CD8-positive, alpha-beta T cell (primary cell): ENCODE measurements at places on chromosomes 3 and 15.
A peak's percentile ranks its signal among the peaks of the same experiment; 100 is the strongest.

DNA sequence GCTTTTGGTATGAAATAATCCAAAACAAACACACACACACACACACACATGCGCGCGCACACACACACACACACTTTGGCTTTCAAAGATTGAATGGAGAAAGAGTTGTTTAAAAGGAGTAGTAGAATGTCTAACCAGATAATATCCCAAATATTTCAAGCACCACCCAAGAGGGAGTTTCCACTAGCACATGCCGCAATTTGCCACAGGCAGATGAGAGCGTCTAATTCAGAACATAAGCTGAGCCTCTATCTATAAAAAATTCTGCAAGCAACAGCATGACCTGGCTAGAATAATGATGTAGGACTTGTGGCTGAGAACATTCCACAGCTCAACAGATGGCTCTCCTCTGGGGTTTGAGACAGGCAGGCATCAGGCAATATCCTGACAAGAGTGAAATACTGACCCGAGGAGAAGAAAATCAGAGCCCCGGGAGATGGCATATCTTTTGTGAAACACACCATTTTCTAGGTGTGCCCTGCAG lies 302.5 kb upstream of the GADL1 start:
- DNase-seq: no peak

DNA sequence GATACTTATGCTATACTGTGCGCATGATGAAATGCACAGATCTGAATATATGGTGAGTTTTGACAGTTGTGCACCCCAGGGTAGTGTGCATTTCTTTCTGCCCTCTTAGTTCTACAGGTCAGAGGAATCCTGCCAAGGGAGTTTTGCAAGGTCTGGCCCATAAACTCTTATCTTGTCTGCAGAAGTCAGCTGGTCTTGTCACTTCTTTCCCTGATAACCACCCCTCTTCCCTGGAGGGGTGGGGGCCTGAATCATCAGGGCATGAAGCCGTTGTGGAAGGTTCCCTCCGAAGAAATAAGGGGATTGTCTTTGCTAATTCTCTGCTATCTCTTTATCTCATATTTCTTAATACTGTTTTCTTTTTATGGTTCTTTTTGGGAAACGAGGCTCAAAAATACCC lies 30.4 kb downstream of the TRIM71 start:
- no peak for DNase-seq

- DNase-seq: no peak
Observed at GRCh38 chr15:70569091-70569713, 194.2 kb downstream of the UACA start.

GRCh38 chr3:143413372-143413771 lies 293.8 kb downstream of the CHST2 start:
- DNase-seq: no peak

DNA sequence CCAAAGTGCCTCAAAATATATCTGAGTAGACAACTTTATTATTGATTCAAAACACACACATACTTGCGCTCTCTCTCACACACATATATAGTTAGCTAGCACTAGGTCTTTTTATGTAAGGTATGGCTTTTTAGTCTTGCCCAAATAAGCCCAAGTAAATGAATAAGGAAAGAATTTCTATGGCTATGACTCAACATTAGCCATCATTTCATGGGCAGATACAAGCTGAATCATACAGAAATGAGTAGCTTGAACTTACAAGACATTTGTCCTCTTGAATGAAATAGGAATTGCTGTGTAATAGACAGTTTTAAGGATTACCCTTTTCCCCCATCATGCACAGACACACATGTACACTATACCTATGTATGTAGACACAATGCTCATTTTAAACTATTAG lies 4.9 kb downstream of the CADPS start:
- DNase-seq: no peak

DNA sequence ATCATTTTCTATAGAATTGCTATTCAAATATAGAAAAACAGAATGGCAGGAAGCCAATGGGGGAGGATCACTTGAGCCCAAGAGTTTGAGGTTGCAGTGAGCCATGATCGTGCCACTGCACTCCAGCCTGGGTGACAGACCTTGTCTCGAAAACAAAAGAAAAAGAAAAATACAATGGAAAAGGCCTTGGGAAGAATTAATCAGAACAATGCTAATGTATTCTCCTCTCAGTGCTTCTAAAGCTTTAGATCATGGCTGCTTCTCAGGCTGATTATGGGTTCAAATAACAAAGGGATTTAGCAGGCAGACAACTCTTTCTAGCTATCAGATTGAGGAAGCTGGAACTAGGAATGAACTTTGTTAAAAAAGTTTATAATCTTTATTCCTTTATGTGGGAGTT lies 115.8 kb downstream of the PDCD6IP start:
- DNase-seq: no peak

DNA sequence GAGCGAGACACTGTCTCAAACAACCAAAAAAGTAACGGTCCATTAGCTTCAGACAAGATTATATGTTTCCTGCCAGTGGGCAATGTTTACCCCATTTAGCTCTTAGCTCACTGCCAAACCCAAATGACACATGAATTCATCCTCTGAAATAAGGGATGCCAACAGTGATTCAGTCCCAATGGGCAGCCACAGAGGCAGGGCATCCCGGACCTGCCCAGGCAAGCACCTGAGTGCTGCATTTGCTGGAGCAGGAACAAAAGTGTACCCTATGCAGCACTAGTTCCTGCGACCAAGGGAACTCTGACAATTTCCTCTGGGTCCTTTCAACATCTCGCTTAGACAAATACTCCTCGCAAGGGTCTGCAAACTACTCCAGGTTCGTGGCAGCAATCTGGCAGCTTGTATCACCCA lies 8.0 kb downstream of the IP6K2 start:
- no peak for DNase-seq

DNA sequence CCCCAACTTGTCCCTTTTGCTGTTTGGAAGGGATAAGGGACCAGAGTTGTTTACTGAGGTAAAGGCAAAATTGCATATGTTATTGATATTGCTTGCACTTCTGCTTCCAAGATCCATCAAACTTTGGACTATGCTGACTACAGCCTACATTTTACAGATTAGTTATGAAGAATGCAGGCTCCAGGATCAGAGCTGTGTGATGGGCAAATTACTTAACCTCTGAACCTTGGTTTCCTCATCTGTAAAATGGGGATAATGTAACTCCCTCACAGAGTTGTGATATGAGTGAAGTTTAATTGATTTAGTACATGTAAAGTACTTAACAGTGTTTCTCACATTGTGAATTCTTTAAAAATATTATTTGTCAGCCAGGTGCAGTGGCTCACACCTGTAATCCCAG lies 15.9 kb downstream of the FAIM start:
- DNase-seq: no peak

DNA sequence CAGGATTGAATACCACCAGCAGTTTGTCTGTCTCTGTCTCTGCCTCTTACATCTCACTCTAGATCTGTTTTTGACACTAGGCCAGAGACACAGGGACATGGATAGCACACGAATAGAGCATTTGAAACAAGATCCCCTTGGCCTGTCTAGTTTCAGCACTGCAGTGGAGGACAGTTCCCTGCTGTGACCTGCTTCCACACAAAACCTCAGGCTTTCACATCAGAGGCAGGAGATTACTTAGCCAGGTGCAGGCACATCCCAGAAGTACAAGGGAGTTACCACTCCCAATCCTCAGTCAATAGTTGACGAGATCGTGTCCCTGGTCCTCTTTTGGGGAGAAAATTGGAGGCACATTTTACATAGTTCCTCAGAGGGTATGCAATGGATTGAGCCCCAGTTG lies 34.0 kb upstream of the CCK start:
- peak; percentile 25 for DNase-seq

- DNase-seq: no peak
Observed at GRCh38 chr3:11587766-11588165, 55.9 kb downstream of the VGLL4 start.

GRCh38 chr3:72591522-72592421 lies 256.5 kb downstream of the SHQ1 start:
- DNase-seq: no peak

DNA sequence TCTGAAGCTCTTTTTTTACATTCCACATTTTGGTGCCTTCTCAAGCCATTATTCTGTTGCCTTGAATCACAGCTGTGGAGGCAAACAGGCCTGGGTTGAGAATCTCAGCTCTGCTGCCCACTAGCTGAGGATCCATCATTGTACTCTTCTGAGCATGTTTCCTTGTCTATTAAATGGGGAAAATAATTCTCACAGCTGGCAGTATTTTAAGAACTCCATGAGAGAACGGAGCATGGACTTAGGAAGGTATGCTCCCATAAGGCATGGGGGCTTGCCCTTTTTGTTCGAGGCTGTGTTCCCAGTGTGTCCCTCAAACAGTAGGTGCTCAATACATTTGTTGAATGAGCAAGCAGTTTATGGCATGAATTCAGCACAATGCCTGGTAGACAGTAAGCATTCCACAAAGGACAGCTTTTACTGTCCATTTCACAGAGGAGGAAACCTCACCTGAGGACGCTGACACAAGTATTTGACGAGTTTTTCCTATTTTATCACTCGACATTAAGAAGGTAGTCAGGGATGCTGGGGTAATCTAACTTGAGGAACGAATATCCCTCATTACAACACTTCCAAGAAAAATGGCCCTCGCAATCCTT lies 2.1 kb upstream of the PTPRG start:
- DNase-seq: no peak

- DNase-seq: no peak
Observed at GRCh38 chr3:46348823-46349482, 5.0 kb upstream of the CCR2 start.

DNA sequence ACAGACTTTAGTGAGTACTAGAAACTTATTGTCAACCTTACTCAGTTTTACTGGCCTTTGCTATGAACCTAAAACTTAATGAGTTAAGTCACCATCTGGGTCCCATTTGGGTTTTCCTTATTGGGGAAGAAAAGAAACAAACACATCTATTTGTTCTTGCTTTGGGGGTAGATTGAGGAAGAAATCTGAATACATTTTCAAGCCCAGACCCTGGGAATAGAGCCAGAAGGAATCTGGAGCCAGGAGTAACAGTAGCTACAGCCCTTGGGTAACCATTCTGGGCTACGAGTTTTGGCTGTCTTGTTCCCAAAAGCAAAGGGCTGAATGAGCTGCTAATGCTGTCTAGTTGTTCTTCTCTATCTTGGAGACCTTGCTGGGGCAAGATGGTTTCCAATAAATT lies 16.5 kb downstream of the SLC12A1 start:
- no peak for DNase-seq

DNA sequence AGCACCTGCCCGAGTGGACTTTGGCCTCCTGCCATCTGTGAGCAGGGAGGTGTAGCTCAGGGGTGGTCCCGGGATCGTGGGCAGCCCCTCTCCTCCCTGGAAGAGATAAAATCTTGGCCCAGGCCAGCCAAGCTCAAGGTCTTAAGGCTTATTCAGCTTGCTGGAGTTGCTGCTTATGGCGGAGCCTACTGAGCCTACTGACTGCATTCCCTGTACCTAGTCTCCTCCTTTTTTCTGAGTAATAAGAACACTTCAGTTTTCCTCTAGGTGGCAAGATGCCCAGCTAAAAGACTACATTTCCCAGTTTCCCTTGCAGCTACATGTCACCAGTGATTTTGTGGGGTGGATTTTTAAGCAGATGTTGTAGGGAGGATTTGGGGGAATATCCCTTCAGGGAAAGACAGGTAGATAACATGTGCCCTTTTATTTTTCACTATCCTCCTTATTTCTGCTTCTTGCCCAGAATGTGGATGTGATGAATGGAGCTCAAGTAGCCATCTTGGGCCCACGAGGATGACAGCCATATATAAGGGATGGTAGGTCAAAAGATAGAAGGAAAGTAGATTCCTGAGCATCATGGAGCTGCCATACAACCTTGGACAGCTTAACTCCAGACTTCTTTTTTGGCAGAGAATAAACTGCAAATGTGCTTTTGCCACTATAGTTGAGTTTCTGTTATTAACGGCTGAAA lies 41.4 kb upstream of the INSYN1 start:
- no peak for DNase-seq

DNA sequence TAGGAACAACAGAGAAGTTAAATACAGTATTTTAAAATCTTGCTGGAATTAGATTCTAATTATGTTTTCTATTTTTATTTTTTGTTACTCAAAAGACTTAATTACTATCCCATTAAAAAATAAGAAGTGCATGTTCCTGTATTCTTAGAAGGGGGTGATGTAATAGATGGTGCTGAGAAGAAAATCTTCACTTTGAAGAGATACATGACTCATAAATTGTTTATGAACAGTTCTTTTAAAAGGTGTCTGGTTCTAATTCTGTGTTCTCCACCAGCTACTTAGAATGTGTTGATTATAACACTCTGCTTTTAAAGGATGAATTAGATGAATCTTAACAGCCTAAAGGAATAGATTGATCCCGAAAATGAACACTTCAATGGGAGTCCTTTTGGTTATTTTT lies 8.2 kb downstream of the RCN2 start:
- no peak for DNase-seq

DNA sequence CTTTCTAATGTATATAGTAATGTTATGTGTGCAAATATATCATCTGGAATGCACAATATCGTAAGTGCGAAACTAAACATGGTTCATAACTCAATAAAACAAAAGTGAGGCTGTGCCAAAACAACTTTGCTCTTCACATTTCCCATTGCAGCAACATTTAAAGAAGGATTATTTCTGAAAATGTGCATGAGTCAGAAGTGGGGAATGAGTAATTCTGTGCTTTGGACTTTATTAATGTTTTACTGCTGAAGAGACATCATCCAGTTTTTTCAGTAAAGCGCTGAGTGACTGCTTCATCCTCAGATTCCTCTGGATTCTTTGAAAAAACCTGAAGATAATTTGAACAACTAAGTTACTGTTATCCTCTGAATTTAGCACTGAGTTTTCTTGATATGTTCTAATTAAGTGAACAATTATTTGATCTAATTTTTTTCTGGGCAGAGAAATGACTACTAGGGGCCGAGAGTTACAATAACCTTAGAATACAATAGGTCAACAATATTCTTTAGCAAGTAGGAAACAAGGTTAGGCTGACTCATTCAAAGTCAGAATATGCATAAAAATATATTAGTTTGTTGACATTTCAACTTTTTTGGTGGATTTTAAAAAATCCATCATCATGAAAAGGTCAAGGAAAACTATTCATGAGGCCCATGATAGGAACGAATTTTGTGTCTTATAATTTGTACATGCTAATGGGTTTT lies 20.0 kb upstream of the PLCL2 start:
- no peak for DNase-seq

GRCh38 chr15:44883199-44883877 lies 73.1 kb upstream of the TERB2 start:
- DNase-seq: no peak

DNA sequence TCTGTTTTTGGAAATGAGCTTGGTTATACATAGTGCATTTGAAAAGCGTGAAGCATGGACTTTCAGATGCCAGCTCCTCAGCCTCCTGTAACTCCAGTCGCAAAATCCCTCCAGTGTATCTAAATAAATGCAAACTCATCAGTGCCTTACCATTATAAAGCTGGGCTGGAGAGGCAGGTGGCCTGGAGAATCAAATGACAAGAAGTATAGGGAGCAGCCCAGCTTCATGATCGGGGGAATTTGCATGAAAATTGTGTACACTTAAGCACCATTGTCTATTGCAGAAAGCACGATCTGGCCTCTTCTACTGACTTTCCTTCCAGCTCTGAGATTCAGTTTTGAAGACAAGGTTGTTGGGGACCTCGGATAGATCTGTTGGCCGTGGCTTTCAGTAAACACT lies 71.7 kb downstream of the IGF1R start:
- DNase-seq: no peak
